Nephron progenitor cell (in vitro differentiated cells): ENCODE measurements at places on chromosomes 2 and 18.

DNA sequence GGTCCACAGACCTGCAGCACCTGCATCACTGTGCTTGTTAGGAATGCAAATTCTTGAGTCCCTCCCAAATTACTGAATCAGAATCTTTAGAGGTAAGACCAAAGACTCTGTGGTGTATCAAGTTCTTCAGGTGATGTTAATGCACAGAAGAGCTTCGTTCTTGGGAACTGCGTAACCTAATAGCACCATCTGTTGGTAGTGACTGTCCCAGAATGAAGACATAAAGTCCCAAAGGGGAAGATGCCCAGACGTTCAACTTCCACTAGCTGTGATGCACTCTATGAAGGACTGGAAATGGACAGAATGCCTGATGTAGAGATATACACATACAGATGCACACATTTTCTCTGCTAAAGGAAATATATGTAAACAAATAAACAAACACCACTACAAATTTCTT lies 576.0 kb downstream of the LRP1B start:
- DNase-seq = peak; percentile 14

DNA sequence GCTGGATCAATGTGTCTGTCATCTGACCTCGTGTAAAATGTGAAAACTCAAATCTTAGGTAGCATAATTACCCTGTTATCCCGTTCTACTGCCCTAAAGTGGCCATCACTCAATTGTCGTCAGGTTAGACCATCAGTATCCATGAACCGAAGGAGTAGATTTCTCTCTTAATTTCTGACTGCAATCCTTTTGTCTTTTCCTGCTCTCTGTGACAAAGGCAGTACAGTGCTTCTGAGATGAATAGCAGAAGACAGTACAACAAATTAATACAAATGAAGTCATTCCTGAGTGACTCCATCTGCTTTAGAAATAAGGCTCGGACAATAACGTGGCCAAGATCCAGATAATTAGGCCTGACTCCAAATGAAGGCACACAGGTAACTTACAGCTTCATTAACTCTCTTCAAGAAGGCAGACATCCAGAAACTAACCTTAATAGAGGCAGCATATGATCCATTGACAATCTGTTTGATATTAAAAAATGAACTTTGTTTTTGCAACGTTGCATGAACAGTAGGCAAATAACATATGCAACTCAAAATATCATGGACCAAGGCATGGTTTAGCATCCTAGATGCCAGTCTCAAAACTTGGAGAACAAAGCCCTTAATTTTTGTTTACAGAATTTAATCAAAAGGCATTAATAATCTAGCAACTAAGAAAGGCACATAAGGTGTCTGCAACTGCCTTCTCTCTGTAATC lies 96.7 kb upstream of the CDH20 start:
- no peak for DNase-seq

GRCh38 chr2:233857511-233858141 lies 3.3 kb upstream of the HJURP start:
- DNase-seq = peak; percentile 43

DNA sequence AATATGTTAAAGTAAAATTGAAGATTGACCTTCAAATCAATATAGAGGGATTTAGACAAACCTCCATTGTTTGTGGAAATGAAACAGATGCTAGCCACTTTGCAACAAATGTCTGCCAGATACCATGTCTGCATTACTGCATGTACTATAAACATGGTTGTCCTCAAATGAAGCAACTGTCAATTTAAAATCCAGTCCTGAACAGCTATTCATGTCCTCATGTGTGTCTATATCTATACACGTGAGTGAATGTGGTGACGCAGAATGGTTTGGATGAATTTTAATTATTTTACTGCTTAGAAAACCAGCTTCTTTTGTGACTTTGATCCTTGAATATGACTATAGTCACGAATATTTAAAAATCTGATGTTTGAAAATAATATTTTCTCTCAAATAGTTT lies 71.5 kb downstream of the NYAP2 start:
- no peak for DNase-seq

GRCh38 chr2:38433607-38433975 lies 56.5 kb upstream of the ATL2 start:
- DNase-seq = no peak

- DNase-seq = no peak
Measured at GRCh38 chr2:110219496-110220189, 7.3 kb upstream of the MTLN start.

- no peak for DNase-seq
Measured at GRCh38 chr18:37409878-37410277, 155.7 kb downstream of the CELF4 start.

GRCh38 chr2:96506907-96507240 lies 1.7 kb upstream of the NEURL3 start:
- DNase-seq = no peak

DNA sequence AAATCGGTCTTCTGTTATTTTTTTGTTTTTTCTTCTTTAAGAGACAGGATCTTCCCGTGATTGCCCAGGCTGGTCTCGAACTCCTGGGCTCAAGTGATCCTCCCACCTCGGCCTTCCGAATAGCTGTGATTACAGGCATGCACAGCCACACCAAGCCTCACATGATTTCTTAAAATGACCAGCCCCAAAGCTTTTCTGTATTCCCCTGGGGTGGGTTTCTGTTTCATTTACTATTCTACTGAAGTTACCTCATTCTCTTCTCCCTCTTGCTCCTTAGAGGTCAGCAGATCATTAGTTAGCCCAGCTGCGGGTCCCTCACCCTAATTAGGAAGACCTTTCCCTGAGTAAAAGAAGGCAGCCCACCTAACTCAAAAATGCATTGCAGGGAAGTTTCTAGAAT lies 27.6 kb downstream of the SLC1A4 start:
- no peak for DNase-seq

GRCh38 chr18:13309031-13309747 lies 90.6 kb downstream of the LDLRAD4 start:
- DNase-seq = no peak

DNA sequence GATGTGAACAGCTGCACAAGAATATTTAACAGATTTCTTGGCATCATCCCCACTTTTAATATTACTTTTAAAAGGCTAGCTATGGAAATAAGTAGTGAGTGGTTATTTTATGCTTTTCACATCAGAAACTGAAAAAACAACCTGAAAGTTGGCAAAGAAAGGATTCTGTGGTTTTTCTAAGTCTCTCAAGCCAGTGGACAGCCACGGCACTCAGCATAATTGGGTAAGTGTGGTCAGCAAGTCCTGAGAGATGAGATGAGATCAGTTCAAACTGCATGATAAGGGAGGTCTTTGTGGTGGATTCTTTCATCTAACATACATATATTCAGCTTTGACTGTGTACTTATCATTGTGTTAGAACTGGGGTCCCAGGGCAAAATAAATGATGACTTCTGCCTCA lies 105.2 kb downstream of the LYPD6B start:
- DNase-seq = no peak

DNA sequence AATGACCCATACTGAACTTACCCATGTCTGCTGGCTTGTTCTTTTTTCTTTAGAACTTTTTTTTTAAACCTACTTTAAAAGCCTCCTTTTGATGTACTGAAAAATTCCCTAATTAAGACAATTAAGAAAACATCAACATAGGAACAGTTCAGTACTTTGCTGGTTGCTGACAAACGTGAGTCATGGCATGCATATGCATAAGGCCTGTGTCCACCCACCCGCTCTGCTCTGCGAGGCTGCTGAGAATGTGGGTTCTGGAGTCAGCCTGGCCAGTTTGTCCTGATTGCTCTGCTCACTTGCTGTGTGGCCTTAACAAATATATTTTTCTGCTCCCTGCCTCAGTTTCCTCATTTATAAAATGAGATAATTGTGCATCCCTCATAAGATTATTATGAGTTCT lies 27.3 kb downstream of the LAMA3 start:
- DNase-seq = no peak

DNA sequence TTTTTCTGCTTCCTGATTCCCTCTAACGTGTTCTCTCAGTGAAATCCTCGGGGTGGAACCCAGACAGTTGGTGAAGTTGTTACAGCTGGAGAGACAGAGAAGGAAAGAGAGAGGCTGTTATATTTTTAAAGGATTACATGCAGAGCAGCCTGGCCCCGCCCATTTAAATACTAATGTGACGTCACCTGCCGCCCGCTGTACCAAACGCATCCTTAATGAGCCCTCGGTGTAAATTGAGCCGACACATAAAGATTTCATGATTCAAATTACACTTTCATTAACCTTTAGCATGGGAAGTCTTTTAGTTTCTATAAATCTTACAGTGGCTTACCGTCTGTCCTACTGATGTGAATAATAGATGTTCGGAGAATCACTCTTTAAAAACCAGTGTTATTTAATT lies 164.0 kb upstream of the SIX3 start:
- DNase-seq = peak; percentile 34

GRCh38 chr2:18154812-18155211 lies 276.3 kb downstream of the KCNS3 start:
- no peak for DNase-seq

- no peak for DNase-seq
Measured at GRCh38 chr2:48362515-48362914, 167.4 kb upstream of the STON1 start.

GRCh38 chr2:148909114-148909513 lies 34.1 kb downstream of the KIF5C start:
- DNase-seq = no peak

- peak; percentile 25 for DNase-seq
Measured at GRCh38 chr2:79585701-79586433, 73.0 kb downstream of the CTNNA2 start.

GRCh38 chr2:130795431-130795830 lies 40.1 kb downstream of the AMER3 start:
- no peak for DNase-seq

GRCh38 chr2:173451118-173451517 lies 96.4 kb downstream of the CDCA7 start:
- DNase-seq = no peak

GRCh38 chr2:110858993-110859701 lies 126.8 kb downstream of the ACOXL start:
- DNase-seq = no peak

DNA sequence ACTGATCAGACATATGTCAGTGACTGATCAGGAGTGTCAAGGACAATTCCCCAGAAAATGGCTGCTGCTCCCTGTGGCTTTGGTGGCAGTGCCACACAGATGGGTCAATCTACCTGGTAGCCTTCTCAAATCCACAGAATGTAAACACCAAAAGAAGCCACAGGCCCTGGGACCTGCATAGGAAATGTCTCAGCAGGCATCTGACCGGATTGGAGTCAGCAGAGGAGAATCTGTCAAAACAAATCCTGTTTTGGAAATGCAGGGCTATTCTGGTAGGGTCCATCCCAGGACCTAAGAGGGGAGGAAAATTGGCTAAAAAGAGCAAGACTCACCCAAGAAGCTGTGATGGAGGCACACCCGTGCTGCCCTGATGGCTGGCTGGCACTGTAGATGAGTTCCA lies 189.7 kb downstream of the TMEM247 start:
- DNase-seq = no peak

DNA sequence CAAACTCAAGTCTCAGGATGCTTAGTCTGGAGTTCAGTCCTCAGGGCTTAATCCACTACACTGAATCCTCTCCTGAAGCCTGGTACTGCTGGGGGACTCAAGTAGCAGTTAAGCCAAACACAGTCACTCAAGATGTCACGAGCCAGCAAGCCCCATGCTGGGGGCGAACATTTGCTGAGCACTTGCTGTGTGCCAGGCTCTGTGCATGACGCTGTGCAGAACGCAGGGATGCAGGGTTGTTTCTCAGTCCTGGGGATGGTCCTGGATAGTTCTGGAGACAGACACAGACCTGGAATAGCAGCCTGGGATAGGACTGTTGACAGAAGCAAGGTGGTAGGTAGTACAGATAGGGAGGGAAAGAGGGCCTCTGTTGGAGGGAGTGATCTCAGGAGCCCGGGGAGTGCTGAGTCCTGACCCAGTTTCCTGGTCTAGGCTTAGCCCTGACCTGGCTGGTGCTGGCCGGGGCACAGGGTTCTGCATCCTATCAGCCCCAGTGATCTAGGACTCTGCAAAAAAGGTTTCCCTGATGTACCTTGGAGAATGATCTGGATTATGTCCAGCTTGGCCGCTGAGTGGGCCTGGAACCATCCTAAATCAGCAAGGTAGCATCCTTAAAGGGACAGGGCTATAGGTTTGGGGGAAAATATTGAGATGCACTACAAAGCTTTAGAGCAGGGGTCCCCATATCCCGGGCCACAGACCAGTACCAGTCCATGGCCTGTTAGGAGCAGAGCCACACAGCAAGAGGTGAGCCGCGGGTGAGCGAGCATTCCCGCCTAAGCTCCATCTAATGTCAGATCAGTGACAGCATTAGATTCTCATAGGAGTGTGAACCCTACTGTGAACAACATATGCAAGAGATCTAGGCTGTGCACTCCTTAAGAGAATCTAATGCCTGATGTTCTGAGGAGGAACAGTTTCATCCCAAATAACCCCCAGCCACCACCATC lies 54.7 kb upstream of the OTOF start:
- DNase-seq = no peak

DNA sequence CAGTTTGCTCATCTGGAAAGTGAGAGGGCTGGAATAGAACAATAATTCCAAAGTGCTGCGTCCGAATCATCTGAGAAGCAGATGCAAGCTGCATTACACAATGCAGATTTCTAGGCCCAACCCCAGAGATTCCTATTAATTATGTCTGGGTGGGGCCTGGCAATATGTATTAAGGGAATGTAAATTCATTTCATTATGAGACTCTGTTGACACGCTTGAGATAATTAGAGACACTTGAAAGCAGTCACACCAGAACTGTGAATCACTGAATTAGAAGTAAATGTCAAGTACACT lies 54.7 kb upstream of the HK2 start:
- DNase-seq = no peak

- DNase-seq = no peak
Measured at GRCh38 chr2:198297350-198297749, 493.0 kb downstream of the PLCL1 start.

DNA sequence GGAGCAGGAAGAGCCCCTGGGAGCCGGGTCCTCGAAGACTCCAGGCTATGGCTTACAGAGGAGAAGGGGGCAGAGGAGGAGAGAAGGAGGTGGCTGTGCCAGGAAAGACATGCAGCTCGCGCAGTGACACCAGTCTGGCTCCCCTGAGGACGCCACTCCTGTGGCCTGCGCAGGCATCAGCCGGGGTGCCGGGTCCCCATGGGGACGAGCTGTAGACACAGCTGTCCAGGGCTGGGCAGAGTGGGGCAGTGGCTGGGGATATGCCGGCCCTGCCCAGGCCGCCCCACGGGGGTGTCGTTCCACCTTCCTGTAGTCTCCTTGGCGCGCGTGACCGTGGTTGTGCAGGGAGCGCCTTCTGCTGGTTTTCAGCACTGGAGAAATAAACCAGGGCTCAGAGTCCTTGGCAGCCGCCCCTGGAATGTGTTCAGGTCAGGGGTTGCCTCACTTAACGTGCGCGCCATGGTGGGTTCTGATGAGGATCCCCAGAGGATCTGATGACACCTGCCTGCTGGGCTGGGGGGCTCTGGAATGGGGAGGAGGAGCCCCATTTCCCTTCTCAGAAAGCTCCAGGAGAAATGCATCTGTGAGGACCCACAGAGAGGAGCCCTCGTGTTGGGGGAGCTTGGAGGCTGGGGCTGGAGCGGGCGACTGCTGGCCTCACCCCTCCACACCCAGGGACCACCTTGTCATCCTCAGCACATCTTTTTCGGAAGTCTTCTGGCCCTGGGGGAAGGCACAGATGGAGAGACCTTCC lies 26.7 kb downstream of the RAMP1 start:
- no peak for DNase-seq

GRCh38 chr2:50840341-50841124 lies 191.4 kb downstream of the NRXN1 start:
- DNase-seq = no peak
